Type B pancreatic cell (in vitro differentiated cells): ENCODE measurements at places on chromosomes 12 and 14. TPM values are rescaled to one million over a fixed set of nuclear protein-coding genes. Genes with fewer than 3 reads are reported as not detected.

KICS2 gene
- 6.0 and 7.1 TPM in 2 replicates for total RNA-seq

KRT80 gene
- 23.1 and 65.1 TPM in 2 replicates for total RNA-seq

SIX4 gene
- 18.2 and 26.0 TPM in 2 replicates for total RNA-seq

TRPV4 gene
- total RNA-seq = 2.1 and 3.1 TPM in 2 replicates

MYH6 gene
- 0.24 and 0.50 TPM in 2 replicates for total RNA-seq

RNASE3 gene
- not detected in 2 replicates for total RNA-seq

PRKD1 gene
- total RNA-seq = 7.3 and 16.3 TPM in 2 replicates

C14orf39 gene
- total RNA-seq = 0.19 and 0.80 TPM in 2 replicates

TRIM9 gene
- total RNA-seq = 3.7 and 6.3 TPM in 2 replicates

NOS1 gene
- 0.48 and 0.52 TPM in 2 replicates for total RNA-seq

SIX6 gene
- total RNA-seq = not detected in 2 replicates

AMHR2 gene
- 1.6 and 2.4 TPM in 2 replicates for total RNA-seq

RNU4-1 gene
- 4,376 and 7,253 TPM in 2 replicates for total RNA-seq

FAM90A1 gene
- 0.36 TPM in 1 of 2 replicates, not detected in the other for total RNA-seq

NOVA1 gene
- total RNA-seq = 8.8 and 22.6 TPM in 2 replicates

CLEC2D gene
- total RNA-seq = 9.2 and 10.3 TPM in 2 replicates

ACIN1 gene
- total RNA-seq = 214 and 342 TPM in 2 replicates

SLC7A7 gene
- 9.7 and 31.6 TPM in 2 replicates for total RNA-seq

HOTAIR gene
- not detected in 2 replicates for total RNA-seq

PHETA1 gene
- total RNA-seq = 25.5 and 27.4 TPM in 2 replicates

RGS6 gene
- total RNA-seq = 1.5 and 1.6 TPM in 2 replicates

SYCP3 gene
- 0.07 TPM in 1 of 2 replicates, not detected in the other for total RNA-seq

CARMIL3 gene
- total RNA-seq = 2.5 and 2.8 TPM in 2 replicates

NPFF gene
- total RNA-seq = not detected in 2 replicates

TESPA1 gene
- not detected in 2 replicates for total RNA-seq

PRH2 gene
- not detected in 2 replicates for total RNA-seq

ASCL1 gene
- total RNA-seq = 7.5 and 10.4 TPM in 2 replicates

ARMH4 gene
- 7.5 and 22.0 TPM in 2 replicates for total RNA-seq

MUCL1 gene
- not detected in 2 replicates for total RNA-seq

LRFN5 gene
- total RNA-seq = 1.3 and 4.6 TPM in 2 replicates

OR6C2 gene
- not detected in 2 replicates for total RNA-seq

PRB4 gene
- total RNA-seq = not detected in 2 replicates

FANCM gene
- total RNA-seq = 5.4 and 12.4 TPM in 2 replicates

GPR162 gene
- 5.4 and 17.8 TPM in 2 replicates for total RNA-seq

NUBPL gene
- 14.5 and 16.5 TPM in 2 replicates for total RNA-seq

KCNMB4 gene
- 3.9 and 8.4 TPM in 2 replicates for total RNA-seq

INSM2 gene
- total RNA-seq = 0.12 and 0.26 TPM in 2 replicates

EMP1 gene
- total RNA-seq = 340 and 2,561 TPM in 2 replicates

TAS2R50 gene
- total RNA-seq = 0.86 and 1.8 TPM in 2 replicates

TDRD9 gene
- not detected in 2 replicates for total RNA-seq

ANKRD33 gene
- 0.51 and 0.62 TPM in 2 replicates for total RNA-seq

PPM1H gene
- 31.0 and 78.9 TPM in 2 replicates for total RNA-seq
